Amniotic epithelial cell (primary cell): ENCODE measurements at places on chromosomes 6 and 20.

- DNase-seq: no peak
These were observed 81.8 kb downstream of the SMLR1 start for GRCh38 chr6:130908958-130909357.

DNA sequence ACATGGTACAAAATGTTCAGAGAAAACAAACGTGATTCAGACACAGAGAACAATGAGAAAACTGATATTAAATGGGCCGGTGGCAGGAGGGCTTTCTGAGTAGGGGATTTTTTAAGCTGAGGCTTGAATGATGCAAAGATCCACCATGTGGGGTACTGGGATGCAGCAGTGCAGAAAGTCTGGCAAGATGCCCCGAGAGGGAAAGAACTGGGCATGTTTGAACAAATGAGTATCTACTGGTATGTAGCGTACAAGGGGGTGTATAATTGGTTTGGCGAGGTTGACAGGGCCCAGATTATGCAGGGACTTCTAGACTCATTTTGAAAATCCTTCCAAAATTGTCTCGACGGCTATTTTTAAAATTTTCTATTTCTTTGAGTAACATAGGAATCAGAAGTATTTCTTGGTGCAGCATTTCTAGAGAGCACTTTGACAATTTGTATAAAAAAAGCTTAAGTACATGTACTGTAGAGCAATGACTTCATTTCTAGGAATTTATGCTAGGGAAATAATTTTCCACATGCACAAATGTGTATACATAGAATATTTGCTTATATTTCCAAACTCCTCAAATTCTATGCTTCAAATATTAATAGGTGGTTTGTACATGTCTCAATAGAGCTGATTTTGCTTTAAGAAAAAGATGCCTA is 119.6 kb upstream of the DOK5 start:
- no peak for DNase-seq

GRCh38 chr20:44586289-44586911 is 4.0 kb downstream of the PKIG start:
- DNase-seq: no peak

DNA sequence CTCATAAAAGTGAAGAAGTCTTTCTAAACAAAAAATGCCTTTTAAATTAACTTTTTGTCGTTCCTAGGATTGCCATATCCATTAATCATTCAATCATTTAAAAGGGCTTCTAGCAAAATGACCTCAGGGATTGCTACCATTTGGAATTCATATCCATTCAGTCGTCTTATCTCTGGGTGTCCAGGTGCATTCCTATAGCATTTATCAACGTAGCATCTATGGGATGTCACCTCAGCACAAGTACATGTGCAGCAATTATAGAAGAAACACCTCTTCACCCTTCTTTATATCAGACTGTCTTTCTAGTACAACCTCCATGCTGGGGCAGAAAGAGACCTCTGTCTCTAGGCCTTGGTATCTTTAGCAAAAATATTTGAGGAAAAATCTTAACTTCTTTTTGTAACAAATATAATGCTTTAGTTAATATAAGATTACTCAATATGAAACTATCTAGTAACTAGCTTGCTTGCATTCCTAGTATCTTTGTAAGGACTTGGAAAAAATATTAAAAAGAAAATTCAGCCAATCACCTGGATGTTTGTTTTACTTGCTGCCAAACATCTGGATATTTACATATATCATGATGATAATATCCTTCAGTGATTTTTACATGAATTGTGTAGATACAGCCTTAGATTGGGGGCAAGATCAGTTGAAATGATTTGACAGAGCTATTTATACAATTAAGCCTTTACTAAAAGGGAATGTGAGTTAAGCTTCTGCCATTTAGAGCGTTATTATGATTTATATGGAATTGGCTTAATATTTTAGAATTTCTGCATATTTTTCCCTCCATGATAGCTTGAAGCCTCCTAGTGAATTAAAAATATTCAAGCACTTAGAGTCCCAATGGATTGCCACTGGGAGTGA is 356.8 kb downstream of the HDGFL1 start:
- no peak for DNase-seq

DNA sequence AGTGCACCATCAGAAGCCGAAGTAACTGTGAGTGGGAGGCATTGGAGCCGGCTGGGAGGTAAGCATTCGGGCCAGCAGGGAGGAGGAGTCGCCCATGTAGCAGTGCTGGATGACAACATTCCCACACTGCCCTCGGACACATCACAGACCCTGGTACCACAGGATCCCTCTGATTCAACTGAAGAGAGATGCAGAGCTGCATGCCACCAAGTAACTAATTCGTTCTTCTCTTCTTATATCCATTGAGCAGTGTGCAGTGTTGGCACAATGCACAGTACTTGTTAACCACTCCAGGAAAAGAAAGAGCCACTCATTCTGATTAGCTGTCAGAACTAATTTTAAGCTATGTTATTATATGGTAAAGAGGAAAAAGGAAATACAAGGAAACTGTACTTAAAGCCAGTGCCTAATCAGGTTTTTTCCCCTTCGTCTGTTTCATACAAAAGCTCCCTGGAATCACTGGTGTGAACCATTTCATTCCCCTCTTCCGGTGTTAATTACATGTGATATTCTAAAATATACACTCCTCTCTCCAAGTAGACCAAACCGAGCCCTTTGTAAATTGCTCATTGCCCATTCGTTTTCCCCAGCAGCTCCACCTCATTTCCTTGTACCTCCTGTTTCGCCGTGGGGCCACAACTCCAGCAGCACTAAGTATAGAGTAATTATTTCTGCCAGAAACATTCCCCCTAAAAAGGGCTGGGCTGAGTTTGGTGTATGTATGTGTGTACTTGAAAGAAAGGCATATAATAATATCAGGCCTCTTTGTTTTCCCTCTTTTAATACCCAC is 32.4 kb upstream of the ADTRP start:
- DNase-seq: peak; percentile 72

DNA sequence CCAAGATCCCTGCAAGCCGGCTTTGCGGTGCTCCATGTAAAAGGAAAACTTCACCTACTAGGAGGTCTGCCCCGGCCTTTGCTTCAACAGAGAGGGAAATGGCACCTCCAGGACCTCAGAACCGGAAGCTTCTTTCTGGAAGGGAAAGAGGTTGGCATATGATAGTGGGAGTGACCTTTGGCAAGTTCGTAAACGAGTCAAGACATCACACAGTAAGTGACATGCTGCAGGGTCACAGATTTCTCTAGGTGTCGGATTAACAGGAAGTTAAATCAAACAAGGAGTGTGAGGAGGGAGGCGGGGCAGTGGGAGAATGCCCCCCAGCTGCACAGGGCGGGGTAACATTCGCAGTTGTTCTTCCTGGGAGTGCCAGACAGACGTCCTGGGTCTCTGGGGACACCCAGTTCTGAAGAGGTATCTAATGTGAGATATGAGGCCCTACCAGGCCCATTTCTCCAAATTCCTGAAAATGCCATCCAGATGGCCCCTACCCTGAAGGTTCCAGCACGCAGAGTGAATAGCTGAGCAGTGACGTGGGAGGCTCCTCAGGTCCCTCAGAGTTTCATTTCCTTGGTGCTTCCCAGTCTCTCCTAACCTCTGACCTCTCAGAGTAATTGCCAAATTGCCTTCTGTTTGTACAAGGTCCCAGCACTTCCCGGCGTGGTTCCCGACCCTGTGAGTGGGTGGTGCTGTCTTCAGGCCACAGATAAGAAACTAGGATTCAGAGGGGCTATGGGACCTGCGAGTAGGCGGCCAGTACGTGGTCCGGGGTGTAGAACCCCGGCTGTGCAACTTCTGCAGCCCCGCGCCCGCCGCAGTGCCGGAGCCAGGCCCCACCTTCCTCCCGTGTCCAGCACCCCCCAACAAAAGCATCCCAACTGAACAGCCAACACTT is 1.9 kb downstream of the RRBP1 start:
- peak; percentile 74 for DNase-seq

- DNase-seq: peak; percentile 95
These were observed 23.9 kb upstream of the E2F3 start for GRCh38 chr6:20377623-20378265.

- no peak for DNase-seq
These were observed 17.3 kb downstream of the SMAP1 start for GRCh38 chr6:70684794-70685493.

GRCh38 chr6:138926579-138926978 is 61.5 kb downstream of the REPS1 start:
- DNase-seq: no peak

GRCh38 chr20:34567892-34568865 is 9.7 kb downstream of the MAP1LC3A start:
- DNase-seq: no peak

DNA sequence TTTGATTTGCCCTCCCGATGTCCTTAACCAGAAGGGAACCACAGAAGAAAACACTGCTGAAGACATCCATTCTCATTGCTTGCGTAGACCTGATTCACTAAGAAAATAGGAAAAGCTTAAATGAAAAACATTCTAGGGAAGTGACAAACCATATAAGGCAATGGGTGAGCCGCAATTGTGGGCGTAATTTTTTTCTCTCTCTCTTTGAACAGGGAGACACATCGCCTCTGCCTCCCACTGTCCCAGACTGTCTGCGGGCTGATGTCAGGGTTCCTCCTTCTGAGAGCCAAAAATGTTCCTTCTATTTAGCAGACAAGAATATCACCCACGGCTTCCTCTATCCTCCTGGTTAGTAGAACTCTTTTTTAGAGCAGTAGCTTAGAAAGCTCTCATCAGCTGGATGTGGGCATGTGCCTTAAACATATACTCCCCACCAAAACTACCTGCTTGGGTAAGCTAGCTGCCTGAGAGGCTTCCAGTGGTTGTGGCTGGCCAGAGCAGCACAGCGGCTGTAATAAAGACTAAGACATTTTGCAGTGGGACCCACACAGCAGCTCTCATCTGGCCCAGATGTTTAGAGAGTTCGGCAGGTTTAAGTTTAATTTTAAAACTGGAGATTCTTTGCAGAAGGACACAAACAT is 22.7 kb upstream of the CTAGE9 start:
- peak; percentile 45 for DNase-seq

DNA sequence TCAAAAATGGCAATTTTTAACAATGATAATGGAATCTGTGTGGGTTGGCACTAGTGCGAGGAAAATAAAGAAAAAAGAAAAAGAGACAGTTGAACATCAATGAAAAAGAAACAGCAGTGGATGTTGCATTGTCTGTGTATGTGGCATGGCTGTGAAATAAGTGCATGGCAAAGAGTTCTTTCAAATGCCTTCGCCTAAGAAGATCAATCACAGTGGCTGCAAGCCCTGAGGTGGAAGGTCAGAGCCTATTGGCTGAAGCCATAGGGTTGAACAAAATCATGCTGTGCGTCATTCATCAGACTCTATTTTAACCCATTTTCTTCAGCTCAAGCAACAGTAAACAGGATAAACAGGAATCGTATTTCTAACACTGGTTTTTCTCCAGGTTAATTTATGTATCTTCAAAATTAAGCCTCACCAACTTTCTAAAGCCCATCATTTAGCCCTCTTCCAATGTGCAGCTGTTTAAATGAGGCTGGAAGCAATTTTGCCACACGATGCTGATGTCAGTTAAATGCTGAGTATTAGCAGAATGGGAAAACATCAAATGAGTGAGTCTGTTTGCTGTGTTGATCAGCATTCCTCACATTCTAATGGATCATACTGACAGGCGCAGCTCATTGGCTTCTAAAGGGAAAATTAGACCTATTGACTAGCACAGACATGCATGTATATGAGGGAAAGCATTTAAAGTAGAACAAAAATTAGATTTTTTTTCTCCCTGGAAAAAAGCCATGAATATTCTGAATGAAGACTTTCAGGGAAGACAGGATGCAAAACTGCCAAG is 955.9 kb upstream of the EYS start:
- no peak for DNase-seq

DNA sequence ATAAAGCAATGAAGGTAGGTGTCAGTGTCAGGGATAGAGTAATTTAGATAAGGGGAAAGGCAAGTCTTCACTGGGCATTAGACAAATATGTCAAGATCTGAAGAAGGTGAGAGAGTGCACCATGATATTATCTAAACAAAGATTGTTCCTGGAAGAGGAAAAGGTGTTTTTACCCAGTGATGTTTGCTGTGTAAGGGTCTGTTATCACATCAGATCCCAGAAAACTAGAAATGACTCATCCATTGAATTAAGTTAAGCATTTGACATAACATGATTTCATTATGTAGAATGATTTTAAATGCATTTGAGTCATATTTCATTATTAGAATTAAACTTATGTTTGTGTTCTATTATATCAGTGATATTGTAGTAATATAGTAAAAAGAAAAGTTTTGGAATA is 1279.5 kb upstream of the CITED2 start:
- DNase-seq: no peak

DNA sequence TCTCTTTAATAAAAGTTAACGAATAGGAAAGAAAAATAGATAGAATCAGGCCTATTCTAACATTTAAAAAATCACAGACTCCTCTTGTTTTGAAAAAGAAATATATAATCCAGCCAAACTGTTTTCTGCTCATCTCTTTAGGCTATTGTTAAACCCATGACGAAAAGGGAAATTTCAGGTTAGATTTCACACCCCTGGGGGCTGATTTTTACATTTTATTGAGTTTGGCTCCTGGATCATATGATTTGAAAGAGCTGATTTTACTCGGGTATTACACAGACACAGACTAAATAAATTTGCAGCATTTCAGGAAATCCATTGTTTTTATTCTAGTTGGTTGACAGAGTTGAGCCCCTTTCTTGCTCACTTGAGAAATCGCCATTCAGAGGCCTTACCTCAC is 135.8 kb upstream of the HMGCLL1 start:
- DNase-seq: no peak

GRCh38 chr6:119339941-119340456 is 9.6 kb downstream of the MAN1A1 start:
- peak; percentile 26 for DNase-seq

- no peak for DNase-seq
These were observed 119.9 kb upstream of the PRND start for GRCh38 chr20:4601630-4602296.

GRCh38 chr6:102387326-102388033 is 994.0 kb downstream of the GRIK2 start:
- no peak for DNase-seq

DNA sequence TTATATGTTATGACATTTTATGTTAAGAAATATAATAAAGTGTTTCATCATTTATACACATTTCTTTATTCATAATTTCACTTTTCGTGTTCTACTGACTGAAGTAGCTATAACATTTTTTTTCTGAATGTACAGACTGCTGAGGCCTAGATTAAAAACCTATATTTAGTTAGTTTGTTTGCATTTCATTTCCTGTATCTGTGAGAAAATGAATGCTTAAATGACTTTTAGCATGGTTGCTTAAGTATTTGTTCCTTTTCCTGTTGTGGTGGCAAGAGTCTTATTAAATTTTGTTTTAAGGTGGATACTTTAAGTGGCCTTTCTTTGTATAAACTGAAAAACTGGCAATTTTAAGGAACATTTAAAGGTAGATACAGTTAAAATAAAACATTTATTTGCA is 779.7 kb upstream of the MAN1A1 start:
- no peak for DNase-seq

GRCh38 chr6:163323274-163323673 is 91.2 kb upstream of the QKI start:
- no peak for DNase-seq
